ENCODE measurements at places on chromosomes 16 and 17.

GRCh38 chr17:44995436-44996001 lies 27.4 kb upstream of the C1QL1 start:
- DNase-seq: no peak

DNA sequence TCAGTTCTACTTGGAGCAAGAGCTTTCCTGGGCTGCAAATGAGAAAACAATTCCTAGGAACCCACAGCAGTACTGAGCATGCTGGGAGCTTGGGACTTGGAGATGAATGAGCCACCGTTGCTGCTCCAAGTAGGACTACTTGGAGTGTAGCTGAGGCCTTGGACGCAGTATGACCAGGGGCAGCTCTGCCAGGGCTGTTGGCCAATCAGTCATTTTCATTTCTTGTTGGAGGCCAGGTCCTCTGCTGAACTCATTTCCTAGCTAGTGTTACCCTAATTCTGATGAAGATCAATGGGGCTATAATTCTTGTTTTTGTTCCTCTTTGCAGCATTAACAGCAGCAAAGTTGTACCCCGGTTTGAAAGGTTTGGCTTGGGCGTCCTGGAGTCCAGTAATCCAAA lies 8.0 kb upstream of the LGALS9 start:
- DNase-seq: no peak

DNA sequence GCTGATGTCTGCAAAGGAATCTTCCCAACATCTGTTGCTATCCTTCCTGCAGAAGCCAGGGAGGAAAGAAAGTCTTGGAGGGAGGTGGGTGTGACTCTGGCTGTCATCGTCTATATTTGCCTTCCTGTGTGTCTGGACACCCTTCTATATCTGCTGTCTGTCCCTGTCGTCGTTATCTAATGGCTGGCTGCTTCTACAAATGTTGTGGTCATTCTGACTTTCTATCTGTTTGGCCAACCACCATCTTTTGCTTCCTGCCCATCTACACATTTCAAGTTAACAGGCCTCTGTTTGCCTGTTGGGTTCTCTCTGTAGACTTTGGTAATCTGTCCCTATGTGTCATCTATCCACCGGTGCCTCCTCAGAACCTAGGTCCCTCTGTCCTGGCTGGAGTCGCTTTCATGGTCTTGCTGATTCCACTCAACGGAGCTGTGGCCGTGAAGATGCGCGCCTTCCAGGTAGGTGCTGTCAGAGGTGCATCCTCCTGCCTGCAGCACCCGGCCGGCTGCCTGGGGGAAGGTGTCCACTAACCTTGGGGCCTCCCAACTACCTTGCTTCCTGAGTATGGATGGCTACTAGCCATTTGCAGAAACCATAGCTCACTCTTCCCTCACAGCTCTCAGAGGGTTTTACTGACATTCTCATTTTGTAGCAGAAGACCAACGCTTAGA lies 30.2 kb downstream of the ABCC3 start:
- no peak for DNase-seq

GRCh38 chr17:77644181-77645071 lies 314.1 kb upstream of the TNRC6C start:
- DNase-seq: no peak

- no peak for DNase-seq
These were observed 15.9 kb downstream of the FCSK start for GRCh38 chr16:70470141-70470926.

All from germinal center (tissue), 1 donor.